Activated CD4-positive, alpha-beta T cell treated with anti-CD3 and anti-CD28 coated beads, Interleukin-2, amount 50 U/mL, for 1 hour (primary cell): ENCODE measurements at places on chromosomes 1 and 21.

- no peak for DNase-seq
These were observed 187.6 kb downstream of the MATN1 start for GRCh38 chr1:30535595-30536325.

DNA sequence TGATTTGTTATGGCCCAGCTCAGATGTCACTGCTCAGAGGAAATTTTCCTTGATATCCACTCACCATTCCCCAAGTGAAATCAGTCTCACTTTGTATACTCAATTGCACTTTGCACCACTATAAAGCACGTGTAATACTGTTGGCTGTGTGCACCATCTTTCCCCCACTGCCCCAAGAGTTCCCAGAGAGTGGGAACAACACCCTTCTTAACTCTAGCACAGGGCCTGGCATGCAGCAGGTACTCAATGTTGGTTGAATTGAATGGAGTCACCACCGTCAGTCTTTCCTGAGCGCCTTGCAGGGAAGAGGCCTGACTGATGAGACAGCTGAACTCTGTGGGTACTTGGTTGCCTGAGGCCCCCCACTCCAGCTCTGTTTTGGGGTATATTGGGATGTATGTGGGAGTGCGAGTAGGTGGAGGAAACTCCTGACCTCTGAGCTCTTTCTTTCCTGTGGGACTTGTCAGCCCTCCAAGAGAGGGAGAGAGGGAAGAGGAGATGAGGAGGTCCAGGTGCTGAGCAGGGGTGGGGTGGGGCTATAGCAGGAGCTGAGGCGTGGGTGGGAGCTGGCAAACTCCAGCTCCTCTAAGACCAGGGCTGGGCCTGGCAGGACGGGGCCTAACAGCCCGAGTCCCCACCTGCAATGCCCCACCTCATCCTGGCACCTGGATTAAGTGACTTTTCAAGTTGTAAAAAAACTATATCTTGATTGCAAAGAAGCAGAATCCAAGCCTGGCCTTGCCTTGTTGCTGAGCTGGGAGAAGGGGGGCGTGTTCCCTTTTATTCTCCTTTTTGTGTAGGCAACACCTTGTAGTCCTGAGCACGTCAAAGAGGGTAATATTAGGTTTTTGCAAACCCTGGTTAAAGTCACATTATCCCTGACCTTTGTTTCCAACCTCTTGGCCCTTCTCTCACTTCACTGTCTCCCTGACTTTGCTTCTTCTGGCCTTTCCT, 19.4 kb upstream of the WASF2 start:
- no peak for DNase-seq

GRCh38 chr1:91120936-91121335, 99.1 kb upstream of the ZNF644 start:
- no peak for DNase-seq

DNA sequence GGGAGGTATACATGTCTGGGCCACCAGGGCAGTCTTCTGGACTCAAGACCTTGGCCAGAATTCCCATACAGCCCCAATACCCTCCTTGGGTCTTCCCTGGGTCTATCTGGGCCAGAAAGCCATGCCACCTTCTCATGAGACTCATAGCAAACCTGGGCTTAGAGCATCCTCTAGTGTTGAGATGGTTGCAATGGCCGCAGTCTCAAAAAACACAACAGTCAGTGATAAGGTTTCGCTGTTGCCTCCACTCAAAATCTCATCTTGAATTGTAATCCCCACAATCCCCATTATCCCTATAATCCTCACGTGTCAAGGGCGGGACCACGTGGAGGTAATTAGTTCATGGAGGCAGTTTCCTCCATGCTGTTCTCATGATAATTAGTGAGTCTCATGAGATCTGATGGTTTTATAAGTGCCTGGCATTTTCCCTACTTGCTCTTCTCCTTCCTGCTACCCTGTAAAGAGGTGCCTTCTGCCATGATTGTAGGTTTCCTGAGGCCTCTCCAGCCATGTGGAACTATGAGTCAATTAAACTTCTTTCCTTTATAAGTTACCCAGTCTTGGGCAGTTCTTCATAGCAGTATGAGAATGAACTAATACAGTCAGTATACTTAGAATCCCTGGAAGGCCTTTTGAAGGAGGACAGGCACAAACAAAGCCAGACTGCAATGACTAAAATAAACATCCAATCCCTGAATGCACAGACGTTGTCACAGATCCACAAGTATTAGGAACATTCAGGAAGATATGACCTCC, 77.0 kb downstream of the CTH start:
- DNase-seq, result no peak

GRCh38 chr1:160070243-160071163, 543 bp upstream of the KCNJ10 start:
- peak; percentile 71 for DNase-seq

- DNase-seq, result no peak
These were observed 16.8 kb downstream of the MAST2 start for GRCh38 chr1:45820173-45820572.

- no peak for DNase-seq
These were observed 66.7 kb downstream of the TEX35 start for GRCh38 chr1:178579562-178579961.

DNA sequence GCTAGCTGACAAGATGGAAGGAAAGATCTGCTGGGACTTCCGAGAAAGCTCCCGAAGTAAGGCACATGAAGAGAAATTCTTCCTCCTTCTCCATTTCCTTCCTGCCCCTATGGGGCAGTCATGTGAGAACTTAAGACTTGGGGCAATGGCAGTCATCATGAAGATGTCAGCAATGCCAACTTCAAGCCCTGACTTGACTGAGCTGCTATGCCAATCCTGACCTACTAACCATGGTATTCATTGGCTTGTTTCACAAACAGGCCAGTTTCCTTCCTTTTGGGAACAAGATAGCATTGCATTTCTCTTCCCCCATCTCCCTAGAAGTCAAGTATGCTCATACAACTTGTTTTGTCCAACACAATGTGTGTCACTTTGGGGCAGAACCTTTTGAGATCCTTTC, 25.5 kb downstream of the GRIK1 start:
- no peak for DNase-seq

- no peak for DNase-seq
These were observed 303.8 kb downstream of the NPHP4 start for GRCh38 chr1:5688081-5689077.

GRCh38 chr1:43225168-43225567, 44.6 kb upstream of the TMEM125 start:
- DNase-seq, result no peak

- DNase-seq, result no peak
These were observed 81.1 kb downstream of the ITPKB start for GRCh38 chr1:226657895-226658545.

- DNase-seq, result no peak
These were observed 318.9 kb downstream of the AJAP1 start for GRCh38 chr1:4973341-4973740.

DNA sequence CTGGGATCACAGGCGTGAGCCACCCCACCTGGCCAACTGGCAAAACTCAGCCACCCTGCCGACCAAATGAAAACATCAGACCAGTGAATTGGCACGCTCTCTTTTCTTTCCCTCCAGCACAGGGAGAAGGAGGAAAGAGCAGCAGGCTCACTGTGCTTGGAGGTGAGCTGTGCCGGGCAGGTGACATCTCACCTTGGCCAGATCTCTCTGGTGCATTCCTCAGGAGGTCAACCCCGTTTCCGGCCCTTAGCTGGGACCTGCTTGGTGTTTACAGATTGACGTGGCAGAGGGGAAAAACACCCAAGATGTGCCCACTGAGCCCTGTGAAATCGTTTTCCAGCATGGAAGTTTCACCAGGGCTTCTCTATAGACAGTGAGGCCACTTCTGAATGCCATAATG, 45.1 kb downstream of the TMEM51 start:
- DNase-seq, result no peak

DNA sequence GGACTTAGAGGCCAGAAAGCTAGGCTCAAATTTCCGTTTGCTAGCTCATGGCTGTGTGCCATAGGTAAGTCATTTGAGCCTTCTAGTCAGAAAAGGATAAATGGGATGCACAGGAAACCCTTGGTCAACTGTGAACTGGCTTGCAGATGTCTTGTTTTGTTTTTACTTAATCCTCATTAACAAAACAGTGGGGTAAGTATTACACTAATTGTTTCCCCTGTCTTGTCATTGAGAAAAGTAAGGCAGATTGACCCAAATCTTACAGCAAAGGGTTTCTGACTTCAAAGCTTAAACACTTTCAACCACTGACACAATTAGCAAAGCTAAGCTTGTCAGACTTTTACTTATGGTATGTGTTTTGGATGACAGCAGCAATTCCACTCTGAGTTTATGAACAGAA, 291.3 kb downstream of the NTNG1 start:
- no peak for DNase-seq

- DNase-seq, result no peak
These were observed 171.5 kb upstream of the HMCN1 start for GRCh38 chr1:185562461-185563359.

DNA sequence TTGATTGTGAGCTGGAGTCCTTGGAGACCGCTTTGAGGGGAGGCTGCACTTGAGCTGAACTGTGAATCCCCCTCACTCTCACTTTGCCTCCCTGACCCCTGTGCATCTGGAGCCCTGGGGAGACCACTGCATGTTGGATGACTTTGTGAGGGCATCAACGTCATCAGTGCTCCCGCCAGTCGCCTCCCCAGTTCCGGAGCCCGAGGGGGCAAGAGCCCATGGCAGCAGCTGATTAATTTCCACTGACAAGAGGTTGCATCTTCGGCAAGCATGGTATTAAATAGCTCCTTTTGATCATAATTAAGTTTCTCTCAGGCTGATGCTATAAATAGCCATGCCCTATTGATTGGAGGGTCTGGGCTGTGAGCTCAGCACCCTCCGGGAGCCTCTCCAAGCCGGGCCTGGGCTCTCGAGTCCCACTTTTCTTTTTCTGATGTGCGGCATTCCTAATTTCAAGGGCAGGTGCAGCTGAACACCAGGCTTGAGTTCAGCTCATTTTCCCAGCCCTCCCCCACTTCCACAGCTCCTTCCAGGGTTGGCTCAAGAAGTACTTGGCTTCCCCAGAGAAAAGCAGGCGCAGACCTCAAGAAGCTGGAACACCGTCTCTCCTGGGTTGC, 33.2 kb downstream of the KCND3 start:
- DNase-seq, result no peak

- DNase-seq, result no peak
These were observed 12.5 kb upstream of the HNRNPR start for GRCh38 chr1:23356471-23357137.

DNA sequence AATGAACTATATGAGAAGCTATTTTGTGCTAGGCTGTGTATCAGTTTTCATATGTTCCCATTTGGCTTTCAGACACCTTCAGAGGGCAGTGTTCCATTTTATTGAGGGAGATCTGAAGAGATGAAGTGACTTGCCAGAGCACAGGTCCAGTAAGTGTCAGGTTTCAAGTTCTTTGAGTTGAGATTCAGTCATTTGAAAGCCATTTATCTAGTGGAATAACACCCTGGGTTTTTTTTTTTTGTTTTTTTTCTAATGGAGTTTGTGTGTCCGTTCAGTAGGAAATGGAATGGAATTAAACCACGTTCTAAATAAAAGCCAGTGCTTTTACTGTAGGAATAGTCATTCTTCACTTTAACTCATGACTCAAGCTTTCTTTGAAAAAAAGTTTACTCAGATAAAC, 652.9 kb upstream of the USP24 start:
- no peak for DNase-seq

- DNase-seq, result no peak
These were observed 4.6 kb downstream of the ZBTB48 start for GRCh38 chr1:6584126-6585080.

DNA sequence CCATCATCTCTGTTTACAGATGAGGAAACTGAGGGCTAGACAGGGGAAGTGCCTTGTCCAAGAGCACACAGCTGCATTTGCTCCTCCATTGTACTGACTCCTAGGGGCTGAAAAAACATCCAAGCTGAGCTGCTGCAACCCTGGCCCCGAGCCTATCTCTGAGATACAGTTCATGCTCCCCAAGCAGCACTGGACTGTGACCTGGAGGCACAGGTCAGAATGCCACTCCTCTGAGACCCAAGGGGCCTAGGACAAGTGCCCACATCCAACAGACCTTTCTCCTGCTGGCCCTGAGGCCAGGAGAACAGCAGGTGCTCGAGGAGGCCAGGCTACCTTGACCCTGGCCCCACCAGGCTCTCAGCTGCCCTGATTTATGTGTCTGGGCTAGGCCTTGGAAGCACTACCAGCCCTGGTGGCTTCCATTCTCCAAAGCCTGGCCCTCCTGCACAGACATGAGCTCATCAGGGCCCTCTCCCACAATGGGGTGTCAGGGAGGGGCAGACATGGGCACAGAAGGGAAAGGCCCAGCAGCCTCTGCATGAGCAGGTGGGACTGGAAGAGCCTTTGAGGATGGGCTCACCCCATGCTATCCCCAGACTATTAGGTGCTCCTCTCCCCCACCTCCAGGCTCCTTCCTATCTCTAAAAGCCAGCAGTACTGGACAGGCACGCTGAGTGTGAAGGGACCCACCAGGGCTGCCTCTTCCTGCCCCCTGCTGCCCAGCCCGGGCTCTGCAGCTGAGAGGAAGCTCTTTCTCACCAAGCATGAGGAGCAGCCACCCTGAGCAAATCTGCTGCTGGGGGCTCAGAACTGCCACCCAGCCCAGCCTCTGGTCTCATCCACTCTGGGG, 18.8 kb downstream of the ADGRB2 start:
- peak; percentile 47 for DNase-seq

DNA sequence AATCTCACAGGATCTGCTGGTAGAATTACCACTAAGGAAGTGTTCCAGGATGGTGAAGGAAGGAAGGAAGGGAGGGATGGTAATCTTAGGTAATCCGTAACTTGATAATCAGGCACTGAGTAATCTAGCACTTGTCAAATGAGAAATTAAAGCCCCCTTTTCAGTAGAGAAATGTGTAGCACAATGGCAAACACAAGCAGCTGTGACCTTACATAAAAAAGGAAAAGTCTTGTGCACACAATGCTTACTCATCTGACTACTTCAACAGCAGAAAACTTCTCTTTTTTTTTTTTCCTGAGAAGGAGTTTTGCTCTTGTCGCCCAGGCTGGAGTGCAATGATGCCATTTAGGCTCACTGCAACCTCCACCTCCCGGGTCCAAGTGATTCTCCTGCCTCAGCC, 6.1 kb downstream of the NUP210L start:
- DNase-seq, result no peak

DNA sequence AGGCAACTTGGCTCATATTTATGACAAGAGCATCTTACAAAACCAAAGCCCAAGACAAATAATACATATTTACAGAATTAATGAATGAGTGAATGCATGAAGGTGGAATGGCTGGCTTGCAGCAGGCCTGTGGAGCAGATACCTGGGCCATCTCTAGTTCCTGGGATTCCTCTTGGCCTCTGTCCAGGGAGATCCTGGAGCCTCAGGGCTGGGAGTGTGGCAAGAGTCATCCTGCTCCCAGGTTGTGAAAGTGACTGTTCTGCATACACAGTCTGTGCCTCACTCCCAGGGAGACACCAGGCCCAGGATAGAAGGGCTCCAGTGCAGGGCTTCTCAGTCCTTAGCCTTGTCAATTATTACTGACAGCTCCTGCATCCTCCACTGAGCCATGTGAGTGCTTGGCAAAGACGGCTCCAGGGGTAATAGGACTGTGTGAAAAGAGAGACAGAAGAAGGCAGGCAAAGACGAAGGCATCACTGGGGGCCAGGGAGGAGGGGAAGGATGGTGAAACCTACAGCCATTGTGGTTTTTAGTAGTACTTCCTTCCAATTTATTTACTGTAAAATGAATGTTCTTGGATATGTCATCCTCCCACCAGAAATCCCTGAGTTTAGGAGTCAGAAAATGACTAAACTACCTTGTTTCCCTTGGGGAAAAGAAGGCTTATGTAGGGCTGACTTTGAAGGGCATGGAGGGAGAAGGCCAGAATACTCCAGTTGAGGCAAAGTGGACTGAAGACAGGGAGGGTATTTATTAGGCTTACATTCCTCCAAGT, 14.3 kb upstream of the KPRP start:
- no peak for DNase-seq
